ENCODE measurements at places on chromosomes 11 and 22.

- DNase-seq = no peak
These were observed 141.2 kb downstream of the CTTN start for GRCh38 chr11:70539360-70540095.

DNA sequence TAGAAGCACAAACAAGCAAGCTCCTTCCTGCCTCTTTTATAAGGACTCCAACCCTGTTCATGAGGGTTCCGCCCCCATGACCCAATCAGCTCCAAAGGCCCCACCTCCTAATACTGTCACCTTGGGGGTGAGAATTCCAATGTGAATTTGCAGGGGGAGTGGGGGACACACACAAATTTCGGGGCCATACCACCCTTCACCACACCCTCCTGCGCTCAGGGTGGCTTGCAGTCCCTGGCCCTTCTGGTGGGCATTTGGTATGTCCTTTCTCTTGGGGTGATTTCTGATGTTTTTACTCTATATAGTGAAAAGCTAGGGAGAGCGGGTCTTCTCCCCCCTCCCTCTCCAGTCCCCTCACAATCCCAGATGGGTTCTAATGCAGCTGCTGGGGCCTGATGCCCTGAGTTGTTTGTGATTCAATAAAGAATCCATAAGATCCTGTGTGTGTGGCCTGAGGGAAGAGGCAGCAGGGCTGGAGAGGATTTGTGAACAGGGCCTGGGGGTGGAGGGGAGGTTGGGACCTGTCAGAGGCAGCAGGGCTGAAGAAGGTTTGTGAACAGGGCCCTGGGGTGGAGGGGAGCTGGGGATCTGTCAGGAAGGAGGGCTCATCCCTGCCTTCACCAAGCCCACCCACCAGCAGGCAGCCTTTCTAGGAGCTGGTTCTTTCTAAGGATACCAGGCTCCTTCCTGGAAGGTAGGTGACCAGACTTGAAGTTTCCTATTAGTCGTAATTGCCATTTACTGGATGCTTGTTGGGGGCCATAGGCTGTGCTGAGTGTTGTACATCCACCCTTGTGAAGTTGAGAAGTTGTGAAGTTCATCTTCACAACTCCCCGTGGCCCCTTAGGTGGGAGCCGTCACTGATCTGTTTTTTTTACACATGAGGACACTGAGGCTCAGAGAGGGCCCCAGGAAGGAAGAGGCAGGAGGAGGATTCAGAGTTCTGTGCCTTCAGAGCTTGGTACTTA is 7.9 kb downstream of the SLC35C1 start:
- no peak for DNase-seq

GRCh38 chr11:124841840-124842239 is 23.4 kb upstream of the ROBO3 start:
- no peak for DNase-seq

DNA sequence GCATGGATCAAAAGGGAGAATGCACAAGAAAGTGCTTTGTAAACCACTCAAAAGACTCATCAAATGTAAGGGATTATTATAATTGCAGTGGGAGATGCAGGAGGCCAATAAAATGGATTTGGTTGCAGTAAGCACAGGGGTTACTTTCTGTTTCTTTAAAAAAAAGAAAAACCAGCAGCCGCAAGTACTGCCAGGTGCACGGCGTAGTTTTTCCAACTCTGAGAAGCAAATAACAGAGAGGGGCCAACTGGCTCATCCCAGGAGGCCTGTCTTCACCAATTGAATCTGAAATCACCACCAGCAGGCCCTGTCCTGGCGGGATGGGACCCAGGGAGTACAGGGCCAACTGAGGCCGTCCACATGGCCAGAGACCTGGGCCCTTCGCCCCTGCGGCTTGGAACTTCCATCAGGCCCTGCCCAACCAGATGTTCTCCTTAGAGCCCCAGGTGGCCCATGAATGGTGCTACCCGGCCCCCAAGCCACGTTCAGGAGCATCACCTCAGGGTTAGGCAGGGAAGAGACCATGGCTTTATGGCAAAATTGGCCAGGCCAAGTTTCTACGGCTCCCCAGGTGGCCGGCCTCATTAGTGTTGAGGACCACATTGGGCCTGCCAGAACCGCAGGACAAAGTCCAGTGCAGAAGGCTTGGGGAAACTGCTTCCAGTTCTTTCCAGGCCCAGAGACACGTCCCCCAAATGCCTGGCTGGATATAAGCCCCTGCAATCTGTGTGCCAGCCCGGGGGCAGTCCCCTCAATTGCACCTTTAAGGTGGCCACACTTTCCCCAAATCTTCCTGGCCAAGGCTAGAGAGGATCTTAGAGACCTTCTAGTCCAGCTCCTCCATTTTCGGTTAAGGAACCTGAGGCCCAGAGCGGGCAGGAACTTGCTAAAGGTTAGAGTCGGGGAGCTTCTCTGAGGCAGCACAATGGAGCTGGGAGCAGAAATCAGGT is 61.7 kb downstream of the CHRDL2 start:
- no peak for DNase-seq

GRCh38 chr11:112966561-112966960 is 5.3 kb downstream of the NCAM1 start:
- DNase-seq = no peak

DNA sequence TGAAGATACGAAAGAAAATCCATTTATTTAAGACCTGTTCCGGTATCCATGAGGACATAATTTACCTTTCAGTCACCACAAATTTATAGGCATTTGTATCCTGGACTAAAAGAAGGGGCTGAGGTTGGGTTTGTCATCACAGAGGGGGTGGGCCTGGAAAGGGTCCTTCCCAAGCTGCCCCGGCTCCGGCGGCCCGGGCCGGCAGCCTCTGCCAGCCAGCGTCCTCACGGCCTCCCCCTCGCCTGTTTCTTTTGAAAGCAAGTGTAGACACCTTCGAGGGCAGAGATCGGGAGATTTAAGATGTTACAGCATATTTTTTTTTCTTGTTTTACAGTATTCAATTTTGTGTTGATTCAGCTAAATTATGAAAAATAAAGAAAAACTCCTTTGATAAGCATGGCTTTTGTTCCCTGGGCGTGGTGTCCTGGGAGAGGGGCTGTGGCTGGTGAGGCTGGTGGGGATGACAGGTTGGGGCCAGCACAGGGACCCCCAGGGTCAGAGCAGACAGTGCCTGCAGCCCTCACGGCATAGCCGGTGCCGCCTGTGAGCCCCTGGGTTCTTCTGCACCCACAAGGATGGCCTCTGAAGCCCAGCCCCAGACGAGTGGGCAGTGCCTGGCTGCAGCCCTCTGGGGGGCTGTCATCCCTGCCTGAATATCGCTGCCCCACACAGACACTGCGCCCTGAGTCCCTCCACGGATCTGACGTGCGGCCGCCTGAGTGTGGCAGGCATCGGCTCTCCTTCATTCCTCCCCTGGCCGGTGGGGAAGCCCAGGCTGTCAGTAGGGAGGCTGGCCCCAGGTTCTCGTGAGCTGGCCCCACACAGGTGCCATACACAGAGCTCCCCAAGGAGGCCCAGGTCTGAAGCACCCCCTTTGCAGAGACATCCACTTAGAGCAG is 1075.9 kb downstream of the BRD1 start:
- DNase-seq = no peak

GRCh38 chr11:7251836-7252682 is at the start of gene SYT9:
Gene SYT9, plus strand, starts transcription at chr11:7251904. Its CDS starts 283 bp downstream, at chr11:7252187.
- DNase-seq = peak; percentile 24

DNA sequence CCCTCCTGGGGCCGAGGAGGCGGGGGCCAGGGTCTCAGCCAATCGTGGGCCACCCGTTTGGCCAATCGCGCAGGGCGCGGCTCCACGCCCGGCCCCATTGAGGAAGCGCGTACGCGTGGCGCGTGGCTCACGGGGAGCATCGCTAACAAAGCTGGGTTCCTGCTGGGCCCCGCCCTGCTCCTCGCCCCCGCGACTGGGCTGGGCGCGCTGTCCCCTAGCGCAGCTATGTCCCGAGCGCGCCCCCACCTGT is 614 bp upstream of the ASCL2 start:
- no peak for DNase-seq

DNA sequence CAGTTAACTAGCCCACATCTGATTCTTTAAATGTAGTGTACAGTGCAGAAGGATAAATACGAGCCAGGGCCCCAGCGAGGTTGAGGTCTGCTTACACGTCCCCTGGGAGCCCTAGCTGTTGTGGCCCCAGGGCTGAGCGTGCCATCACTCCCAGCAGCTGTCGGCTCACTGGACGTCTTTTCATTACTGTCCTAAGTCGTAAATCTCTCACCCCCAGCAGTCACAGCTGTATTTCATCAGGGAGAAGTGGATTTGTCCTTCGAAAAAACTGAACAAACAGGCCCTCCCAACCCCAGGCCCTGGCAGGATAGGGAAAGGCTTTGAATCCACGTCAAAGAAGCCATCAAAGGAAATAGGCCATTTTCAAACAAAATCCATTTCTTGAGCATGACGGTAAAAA is 110.4 kb upstream of the CSNK2A3 start:
- no peak for DNase-seq

DNA sequence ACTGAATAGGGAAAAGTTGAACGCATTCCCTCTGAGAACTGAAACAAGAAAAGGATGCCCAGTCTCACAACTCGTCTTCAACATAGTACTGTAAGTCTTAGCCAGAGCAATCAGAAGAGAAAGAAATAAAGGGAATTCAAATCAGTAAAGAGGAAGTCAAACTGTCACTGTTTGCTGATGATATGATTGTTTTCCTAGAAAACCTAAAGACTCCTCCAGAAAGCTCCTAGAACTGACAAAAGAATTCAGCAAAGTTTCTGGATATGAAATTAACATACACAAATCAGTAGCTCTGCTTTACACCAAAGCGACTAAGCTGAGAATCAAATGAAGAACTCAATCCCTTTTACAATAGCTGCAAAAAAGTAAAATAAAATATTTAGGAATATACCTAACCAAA is 471.2 kb upstream of the CNTN5 start:
- no peak for DNase-seq

GRCh38 chr11:84468235-84468634 is 1158.9 kb downstream of the DLG2 start:
- DNase-seq = no peak

GRCh38 chr22:47126344-47126811 is 363.9 kb downstream of the TBC1D22A start:
- DNase-seq = peak; percentile 23

DNA sequence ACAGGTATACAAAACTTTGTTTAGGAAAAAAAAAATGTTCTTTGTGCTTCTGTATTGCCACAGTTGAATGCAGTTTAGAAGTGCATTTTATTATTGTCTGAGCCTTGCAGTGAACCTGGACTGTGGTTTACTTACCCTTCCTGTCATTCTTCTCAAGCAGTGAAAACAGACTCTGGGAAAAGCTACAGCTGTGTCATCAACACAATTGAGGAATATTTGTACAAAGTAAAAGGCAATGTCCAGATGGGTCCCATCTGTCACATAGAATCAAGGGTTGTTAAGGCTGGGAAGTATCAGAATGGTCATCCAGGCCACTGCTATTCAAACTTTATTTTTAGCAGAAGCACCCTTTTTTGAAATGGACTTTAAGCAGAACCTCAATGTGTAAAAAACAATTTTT is 73.3 kb downstream of the TRIM44 start:
- no peak for DNase-seq

DNA sequence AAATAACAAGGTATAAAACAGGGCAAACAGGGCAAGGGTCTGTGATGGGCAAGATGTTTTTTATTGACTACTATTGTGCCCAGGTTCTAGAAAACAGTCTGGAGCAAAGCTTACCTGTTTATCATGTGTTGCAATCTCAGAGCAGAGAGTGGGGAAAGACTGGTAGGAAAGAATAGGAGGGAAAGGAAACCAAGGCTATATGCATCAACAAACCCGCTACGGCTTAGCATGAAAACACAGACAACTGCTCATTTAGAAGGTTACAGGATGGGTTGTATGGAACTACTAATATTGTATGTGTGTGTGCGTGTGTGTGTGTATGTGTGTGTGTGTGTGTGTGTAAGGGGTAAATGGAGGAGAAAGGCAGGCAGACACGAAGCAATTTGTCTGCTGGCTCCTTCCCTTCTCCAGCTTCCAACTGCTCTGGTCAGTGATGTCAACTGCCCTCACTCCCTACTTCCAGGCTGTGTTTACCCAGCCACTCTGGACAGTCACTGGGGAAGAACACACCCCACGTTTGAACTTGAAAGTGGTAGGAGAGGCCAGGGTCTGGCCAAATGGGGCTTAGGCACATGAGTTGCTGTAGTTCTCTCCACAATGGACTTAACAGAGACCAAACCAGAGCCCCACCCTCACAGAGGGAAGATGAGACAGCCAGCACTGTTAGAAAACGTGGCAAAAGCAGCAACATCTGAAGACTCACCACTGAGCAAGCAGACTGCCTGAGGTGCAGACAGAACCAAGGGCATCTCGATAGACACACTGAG is 47.0 kb downstream of the GAB2 start:
- DNase-seq = peak; percentile 61

DNA sequence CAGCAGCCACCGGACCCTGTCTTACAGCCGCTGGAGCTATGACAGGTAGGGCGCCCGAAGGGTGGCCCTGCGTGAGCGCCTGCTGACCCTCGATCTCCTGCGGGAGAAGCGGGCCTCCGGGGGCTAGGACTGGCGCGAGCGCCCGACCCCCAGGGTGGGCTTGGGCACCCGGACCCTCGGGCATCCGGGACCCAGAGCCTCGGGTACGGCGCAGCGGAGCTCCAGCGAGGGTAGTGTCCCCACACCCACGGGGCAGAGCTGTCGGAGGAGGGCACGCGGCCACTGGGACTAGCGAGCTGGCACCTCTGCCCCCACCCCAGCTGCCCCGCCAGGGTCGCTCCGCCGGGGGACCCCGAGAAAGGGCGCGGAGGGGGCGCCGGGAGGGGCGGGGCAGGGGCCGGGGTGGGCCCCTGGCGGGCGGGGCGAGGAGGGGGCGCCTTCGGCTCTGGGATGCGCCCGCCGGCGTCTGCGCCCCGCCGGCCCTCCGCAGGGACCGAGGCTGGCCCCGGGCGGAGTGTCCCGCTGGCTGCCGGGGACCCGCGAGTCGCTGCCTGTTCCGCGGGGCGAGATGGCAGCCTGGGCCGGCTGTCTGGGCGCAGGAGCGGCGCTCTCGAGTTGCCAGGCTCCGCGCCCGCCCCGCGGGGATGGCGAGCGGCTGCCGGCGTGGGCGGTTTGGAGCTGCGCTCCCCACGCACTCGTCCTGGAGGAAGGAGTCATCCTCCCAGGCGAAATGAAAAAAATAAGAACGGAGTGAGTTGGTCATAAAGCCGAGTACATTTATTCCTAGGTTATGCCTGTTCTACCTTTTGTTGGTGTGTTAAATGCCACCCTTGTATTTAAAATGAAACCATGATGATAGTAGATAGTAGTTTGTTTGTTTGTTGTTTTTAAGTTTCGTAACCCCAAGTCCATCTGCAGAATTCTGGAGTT is 32.4 kb downstream of the EIF3F start:
- DNase-seq = no peak
